ENCODE measurements at places on chromosomes 3 and 15.

- no peak for DNase-seq
These were observed 72.5 kb downstream of the OSBPL10 start for GRCh38 chr3:31908391-31909097.

DNA sequence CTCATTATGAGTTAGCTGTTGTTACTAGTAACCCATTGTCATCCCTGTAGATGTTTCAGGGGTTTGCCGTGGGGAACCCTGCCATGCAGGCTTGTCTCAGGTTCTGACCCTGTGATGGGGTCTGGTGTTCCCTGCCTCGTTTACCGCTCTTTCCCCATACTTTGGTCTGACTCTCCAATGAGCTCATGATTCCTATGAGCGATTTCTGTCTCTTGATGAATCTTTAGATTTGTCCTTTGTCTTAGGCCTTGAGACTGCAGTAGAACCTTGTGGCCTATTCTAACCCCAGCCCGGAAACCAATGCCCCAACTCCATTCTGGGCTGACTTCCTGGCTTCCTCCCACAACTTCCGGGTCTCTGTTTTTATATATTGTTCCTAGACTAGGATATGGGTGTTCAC is 11.3 kb upstream of the IQGAP1 start:
- no peak for DNase-seq

- no peak for DNase-seq
These were observed 48.9 kb upstream of the KY start for GRCh38 chr3:134699721-134700120.

- no peak for DNase-seq
These were observed 49.0 kb downstream of the CLDN11 start for GRCh38 chr3:170467571-170468147.

DNA sequence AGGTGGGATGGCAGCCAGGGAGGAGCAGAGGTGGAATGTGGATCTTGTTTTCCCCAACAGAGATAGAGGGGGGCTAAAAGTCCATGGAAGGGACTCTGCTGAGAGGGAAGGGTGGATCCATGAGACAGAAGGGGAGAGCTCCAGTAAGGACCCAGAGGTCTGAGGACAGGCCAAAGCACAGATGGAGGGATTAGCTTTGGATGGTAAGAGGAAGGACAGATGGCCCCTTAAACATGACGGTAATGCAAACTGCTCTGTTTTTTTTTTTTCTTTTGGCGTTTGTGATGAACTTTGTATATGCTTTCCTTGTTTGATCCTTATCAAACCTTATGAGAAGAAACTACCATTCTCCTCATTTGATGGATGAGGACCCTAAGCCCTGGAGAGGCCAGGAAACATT is 96.2 kb downstream of the IGF1R start:
- DNase-seq = no peak

DNA sequence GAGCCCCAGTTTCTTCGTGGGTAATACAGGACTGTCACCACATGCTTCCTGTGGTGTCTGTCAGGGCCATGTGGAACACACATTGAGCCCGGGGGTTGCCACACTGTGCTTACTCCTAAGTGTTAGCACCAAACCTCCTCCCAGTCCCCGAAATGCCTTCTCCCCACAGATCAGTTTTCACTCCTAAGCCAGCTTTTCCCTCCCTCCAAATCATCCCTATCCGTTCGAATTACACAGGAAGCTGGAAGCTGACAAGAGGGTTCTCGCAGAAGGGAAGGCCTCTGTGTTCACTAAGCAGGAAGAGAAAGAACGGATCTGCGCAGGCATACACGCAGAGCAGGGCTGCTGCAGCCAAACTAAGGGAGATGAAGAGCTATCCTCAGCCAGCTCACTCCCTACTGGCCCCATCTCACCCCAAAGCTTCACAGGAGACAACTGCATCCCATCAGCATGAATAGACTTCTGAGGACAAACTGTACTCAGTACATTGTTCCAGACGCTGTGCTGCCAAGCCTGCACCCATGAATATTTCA is 32.3 kb downstream of the XXYLT1 start:
- DNase-seq = no peak

- no peak for DNase-seq
These were observed 399.7 kb upstream of the NR2F2 start for GRCh38 chr15:95930659-95931375.

GRCh38 chr3:38567498-38567897 is 71.4 kb downstream of the EXOG start:
- DNase-seq = no peak

GRCh38 chr15:60442763-60443162 is 36.2 kb downstream of the ICE2 start:
- no peak for DNase-seq

DNA sequence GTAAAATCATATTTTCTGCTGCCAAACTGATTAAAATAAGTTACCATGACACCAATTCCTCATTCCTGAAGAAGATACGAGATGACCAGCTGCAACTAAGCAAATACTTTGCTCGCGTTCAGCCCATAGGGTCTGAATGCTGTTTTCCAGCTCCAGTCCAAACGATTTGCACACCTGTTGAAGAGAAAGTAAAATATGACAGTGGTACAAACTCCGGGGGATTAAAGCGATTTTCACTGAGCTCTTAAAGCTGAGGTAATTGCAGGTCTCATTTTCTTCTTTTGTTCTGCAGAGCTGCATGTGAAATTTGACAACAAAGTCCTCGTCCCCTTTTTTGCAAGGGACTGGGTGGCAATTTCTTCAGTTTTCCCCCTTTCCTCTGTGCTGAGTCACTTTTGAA is 118.4 kb downstream of the NR2F2 start:
- DNase-seq = no peak

- DNase-seq = no peak
These were observed 308.5 kb downstream of the ROBO2 start for GRCh38 chr3:77348244-77348855.

- DNase-seq = no peak
These were observed 11.1 kb downstream of the EFCAB12 start for GRCh38 chr3:129417326-129417725.

DNA sequence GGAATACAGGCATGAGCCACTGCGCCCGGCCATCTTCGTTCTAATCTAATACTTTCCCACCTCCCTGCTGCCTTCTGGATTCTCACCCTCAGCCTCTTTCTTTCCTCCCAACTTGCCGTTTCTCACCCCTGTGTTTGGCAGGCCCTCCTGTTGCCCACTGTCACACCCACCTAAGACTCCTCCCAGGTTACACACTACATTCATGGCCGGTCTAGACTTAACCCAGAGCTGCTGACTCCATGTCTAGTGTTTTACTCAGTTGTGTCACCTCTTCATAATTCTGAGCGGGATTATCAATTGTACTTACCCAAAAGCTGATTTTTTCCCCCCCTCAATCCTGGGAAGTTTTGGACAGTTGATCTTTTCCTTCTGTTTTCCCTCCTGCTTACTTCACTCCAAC is 223.8 kb downstream of the FEZF2 start:
- no peak for DNase-seq

DNA sequence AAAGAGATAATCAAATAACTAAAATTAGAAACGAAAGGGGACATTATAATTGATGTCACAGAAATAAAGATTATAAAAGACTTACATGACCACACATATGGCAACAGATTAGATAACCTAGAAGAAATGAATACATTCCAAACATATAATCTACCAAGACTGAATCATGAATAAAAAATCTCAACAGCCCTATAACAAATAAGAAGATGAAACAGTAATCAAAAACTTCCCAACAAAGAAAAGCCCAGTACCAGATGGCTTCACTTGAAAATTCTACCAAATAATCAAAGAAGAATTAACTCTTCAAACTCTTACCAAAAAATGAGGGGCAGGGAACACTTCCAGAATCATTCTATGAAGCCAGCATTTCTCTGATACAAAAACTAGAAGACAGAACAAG is 11.8 kb downstream of the TOP2B start:
- no peak for DNase-seq

DNA sequence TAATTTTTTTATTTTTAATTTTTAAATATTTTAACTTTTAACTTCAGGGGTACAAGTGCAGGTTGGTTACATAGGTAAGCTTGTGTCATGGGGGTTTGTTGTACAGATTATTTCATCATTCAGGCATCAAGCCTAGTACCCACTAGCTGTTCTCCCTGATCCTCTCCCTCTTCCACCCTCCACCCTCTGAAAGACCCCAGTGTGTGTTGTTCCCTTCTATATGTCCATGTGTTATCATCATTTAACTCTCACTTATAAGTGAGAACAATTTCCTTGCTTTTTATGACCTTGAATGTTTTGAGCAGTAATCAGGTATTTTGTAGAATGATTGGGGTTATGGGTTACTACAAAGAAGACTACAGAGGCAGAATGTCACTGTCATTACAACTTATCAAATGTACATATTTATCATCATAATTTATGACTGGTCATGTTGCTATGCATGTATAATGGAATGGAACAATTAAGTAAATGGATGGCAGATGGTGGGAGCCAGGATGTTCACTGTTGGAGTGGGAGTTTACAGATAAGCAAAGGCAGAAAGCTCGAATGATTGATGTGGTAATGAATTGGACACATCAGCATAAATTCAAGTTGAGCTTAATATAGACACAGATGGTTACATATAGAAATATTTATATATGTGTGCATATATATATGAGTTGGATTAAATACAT is 563.8 kb upstream of the ROBO1 start:
- DNase-seq = no peak

DNA sequence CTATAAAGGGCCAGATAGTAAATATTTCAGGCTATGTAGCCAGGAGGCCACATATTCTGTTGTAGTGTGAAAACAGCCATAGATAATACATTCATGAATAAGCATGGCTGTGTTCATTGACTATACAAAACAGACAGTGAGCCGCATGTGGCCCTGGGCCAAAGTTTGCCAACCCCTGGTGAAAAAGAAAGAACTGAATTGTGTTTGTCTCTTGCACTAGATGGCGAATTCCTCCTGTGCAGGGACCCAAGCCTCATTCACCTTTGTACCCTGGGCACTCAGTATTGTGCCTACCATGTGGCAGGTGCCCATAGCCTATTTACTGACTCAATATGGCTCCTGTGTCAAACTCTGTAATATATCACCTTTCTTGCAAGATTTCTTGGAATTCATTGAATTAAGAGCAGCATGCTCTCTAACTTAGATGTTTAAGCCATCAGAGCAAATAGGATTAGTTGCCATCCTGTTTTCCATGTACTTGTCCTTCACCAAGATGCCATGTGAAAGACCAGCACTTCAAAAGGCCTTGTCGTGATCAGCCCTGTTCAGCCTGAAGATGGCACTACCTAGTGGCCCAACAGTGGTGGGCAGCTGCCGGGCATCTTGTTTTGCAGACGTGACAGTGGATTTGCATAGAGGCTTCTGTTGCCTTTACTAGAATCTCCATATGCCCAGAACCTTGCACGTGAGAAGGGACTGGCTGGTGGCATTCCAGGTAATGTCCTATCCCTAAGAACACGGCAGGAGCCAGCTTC is 50.9 kb upstream of the CMTM7 start:
- no peak for DNase-seq

DNA sequence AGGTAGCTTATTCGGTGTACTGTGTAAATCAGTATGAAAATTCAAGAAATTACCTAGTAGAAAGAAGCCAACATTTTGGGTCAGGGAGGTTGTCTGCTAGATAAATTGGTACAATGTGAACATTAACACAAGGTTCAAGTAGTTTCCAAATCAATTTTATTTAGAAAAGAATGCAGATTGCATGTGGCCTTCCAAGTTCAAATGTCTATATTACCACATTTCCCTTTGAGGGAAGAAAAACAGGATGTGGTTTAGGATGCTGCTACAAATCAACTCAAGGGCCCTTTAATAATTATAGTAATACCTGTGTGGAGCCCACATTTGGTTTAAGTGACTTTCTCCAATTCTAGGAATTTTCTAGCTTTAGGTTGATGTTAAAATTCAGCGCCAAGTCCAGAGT is 57.5 kb downstream of the CADPS start:
- DNase-seq = no peak

- DNase-seq = no peak
These were observed 166.2 kb upstream of the NDN start for GRCh38 chr15:23853286-23853685.

GRCh38 chr15:68401496-68402431 is 30.2 kb downstream of the ITGA11 start:
- DNase-seq = no peak

GRCh38 chr3:24339266-24339825 is 155.3 kb downstream of the THRB start:
- no peak for DNase-seq

GRCh38 chr3:194133661-194134230 is 2.2 kb upstream of the HES1 start:
- no peak for DNase-seq

GRCh38 chr3:24296441-24297205 is 198.0 kb downstream of the THRB start:
- no peak for DNase-seq

DNA sequence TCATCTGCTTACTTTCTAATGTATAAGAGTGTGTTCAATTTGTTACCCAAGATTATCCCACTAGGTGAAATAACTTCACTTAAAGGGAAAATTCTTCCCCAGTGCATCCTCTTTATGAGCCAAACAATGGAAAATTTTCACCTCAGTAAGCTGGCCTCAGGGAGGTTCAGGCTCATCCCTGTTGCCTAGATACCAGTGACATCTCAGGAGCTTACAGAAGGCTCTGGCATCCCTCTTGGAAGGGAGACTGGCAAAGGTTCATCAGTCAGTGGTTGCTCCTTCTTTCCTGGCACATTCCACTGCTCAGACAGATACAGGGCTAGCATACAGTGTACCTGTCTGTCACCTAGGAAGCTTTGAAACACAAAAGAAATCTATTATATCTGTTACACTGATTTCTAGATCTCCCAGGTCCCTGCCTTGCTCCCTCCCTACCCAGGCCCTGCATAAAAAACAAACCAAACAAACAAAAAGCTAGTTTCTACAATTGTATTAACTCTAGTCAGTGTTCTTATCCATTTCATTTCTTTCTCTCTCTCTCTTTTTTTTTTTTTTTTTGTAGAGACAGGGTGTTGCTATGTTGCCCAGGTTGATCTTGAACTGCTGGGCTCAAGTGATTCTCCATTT is 1.7 kb downstream of the IP6K2 start:
- no peak for DNase-seq

DNA sequence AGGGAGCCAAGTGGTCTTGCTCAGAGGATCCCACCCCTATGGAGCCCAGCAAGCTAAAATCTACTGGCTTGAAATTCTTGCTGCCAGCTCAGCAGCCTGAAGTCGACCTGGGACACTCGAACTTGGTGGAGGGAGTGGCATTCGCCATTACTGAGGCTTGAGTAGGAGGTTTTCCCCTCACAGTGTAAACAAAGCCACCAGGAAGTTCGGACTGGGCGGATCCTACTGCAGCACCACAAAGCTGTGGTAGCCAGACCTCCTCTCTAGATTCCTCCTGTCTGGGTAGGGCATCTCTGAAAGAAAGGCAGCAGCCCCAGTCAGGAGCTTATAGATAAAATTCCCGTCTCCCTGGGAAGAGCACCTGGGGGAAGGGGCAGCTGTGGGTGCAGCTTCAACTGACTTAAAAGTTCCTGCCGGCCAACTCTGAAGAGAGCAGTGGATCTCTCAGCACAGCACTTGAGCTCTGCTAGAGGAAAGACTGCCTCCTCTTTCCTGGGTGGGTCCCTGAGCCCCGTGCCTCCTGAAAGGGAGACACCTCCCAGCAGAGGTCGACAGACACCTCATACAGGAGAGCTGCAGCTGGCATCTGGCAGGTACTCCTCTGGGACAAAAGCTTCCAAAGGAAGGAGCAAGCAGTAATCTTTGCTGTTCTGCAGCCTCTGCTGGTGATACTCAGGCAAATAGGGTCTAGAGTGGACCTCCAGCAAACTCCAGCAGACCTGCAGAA is 576.3 kb upstream of the NECTIN3 start:
- no peak for DNase-seq

All from GM10248 (cell line).